Nephron progenitor cell (in vitro differentiated cells): ENCODE measurements at places on chromosomes 1 and 21.

- no peaks in the 10 kb centered on the region for H3K36me3 ChIP-seq
- peaks cover 76% of the 10 kb centered on the region for H3K27me3 ChIP-seq
- H3K4me1 ChIP-seq = peaks cover 26% of the 10 kb centered on the region
- DNase-seq = no peak
- H3K27ac ChIP-seq = no peak overlapping the region
Observed at GRCh38 chr1:205020466-205020865, 22.5 kb upstream of the CNTN2 start.

DNA sequence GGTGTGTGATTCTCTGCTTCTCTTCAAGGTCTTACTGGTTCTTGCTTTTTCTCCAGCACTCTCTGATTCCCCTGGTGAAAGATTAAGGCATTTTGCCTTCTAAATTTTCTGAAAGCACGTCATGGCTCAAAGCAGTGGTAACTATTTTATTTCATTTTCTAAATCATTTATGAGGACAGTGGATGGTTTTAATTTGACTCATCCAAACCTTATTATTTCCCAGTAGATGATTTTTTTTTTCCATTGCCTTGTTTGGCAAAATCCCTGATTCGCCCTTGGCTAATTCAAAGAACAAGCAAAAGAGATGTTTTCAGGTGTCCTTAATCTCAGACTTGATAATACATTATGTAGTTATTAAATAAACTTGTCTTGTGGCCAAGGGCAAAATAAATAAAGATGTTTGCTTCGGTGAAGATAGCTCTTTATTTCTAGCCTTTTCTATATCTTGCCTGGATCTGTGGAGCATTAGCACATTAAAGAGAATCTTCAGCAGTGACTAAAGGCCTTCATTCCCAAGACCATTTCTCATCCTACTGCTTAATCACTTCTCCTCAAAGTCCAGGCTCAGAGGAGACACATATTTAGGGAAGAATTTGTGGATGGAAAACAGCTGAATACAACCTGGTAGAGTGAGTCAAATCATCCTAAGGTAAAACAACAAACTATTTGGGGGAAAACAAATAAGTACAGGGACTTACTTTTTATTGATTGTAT, 359.8 kb downstream of the DUSP10 start:
- no peak for DNase-seq
- H3K4me3 ChIP-seq = no peak overlapping the region
- peaks cover 4% of the 10 kb centered on the region for H3K27me3 ChIP-seq
- no peaks in the 10 kb centered on the region for H3K36me3 ChIP-seq

DNA sequence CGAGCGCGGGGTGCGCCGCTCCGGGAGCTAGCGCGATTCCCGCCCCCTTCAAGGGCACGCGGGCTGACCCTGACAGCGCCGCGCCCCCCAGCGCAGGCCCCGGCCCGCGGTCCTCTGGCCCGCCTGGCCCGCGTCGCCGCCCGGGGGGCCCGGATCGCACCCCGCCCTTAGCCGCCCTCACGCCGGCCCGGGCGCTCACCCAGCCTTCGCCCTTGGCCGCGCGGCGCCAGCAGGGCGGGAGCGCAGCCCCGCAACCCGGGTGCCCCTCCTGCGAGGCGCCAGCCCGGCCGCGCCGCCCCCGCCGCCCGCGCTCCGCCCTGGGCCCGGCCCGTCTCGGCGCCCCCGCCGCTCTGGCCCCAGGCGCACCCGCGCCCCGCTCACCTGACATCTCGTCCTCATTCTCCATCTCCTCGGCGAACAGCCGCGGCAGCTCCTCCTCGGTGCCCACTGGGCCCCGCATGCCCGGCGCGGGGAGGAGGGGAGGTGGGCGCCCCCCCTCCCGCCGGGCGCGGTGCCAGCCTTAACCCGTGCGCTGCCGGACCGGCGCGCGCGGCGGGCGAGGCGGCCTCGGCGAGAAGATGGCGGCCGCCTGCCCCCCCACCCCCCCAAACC, 451 bp downstream of the CHD5 start:
- H3K4me1 ChIP-seq = peaks cover 25% of the 10 kb centered on the region
- no peak overlapping the region for H3K4me3 ChIP-seq
- peaks cover 9% of the 10 kb centered on the region for H3K36me3 ChIP-seq
- peaks cover 45% of the 10 kb centered on the region for H3K27me3 ChIP-seq
- DNase-seq = no peak

GRCh38 chr1:193462629-193463320, 276.4 kb upstream of the B3GALT2 start:
- DNase-seq = no peak
- H3K27me3 ChIP-seq = no peaks in the 10 kb centered on the region
- H3K4me1 ChIP-seq = peaks cover 6% of the 10 kb centered on the region

GRCh38 chr21:44391345-44392091, 38.1 kb downstream of the TRPM2 start:
- DNase-seq = no peak
- H3K4me1 ChIP-seq = peaks cover 5% of the 10 kb centered on the region
- no peak overlapping the region for H3K4me3 ChIP-seq
- H3K36me3 ChIP-seq = no peaks in the 10 kb centered on the region

- no peak for DNase-seq
- H3K36me3 ChIP-seq = no peaks in the 10 kb centered on the region
- H3K27me3 ChIP-seq = peaks cover 5% of the 10 kb centered on the region
- no peak overlapping the region for H3K27ac ChIP-seq
- H3K4me3 ChIP-seq = no peak overlapping the region
Observed at GRCh38 chr1:91877574-91878208, 8.3 kb downstream of the TGFBR3 start.

DNA sequence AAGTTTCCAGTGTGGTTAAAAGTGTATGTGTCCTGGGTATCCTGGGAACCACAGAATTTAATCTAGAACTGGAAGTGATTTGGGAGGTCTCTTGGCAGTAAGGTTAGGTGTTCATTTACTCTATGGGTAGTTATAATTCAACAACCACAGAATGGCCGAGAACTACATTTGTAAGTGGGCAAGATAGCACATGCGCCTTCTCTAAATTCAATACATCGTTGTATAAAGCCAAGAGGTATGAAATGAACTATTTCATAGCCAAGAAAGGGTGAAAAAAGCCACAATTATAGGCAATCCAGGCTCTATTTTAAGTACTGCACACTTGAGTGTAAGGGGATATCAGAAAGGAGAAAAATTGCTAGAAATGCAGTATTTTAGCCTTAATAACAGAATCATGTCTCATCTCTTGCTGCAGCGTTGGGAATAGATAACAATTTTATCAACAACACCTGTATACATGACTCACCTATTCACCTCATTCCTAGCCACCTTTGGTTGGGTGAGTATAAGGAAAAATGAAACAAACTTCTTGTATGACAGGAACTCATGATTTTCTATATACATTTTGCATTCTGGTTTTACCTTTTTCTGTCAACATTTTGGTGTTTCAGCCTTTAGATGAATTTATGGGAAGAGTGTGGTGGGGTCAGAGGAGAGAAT, 4.5 kb downstream of the SDCCAG8 start:
- no peak for DNase-seq
- peaks cover 5% of the 10 kb centered on the region for H3K36me3 ChIP-seq
- no peaks in the 10 kb centered on the region for H3K27me3 ChIP-seq
- no peak overlapping the region for H3K27ac ChIP-seq
- no peak overlapping the region for H3K4me3 ChIP-seq

DNA sequence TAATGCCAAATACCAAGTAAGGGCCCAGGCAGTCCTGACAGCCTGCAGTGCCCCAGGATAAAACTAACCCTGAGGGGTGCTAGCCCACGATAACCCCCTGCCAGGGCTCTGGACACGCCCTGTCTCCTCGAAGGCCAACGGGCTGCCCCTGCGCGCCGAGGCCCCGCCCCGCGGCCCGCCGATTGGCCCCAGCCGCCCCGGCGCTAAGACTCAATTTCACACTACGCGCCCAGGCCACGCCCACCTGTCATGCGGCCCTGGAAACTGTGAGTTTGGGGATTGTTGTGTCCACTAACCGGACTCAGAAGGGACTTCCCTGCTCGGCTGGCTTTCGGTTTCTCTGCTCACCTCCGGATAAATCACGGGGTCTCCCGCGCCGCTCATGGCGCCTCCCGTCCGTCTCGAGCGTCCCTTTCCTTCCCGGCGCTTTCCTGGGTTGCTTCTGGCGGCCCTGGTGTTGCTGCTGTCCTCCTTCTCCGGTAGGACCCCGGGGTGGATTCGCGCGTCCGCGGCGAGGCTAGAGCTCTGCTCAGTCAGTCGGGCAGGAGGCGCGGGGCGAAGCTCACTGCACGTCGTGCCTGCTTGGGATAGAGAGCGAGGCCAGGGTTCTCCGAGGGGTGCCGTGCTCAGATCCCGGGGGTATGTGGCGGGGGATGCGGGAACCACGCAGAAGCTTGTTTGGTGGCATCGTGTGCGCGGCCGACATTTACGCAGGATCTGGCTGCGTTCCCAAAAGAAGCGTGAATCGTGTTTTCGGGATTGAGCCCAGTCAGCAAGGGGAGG, at the start of gene CR1L:
CR1L (plus strand) TSS at position 282 of the 783 bp plus-strand sequence; CDS start at position 383, 101 bp downstream.
- DNase-seq = no peak
- peaks cover 3% of the 10 kb centered on the region for H3K27me3 ChIP-seq
- H3K36me3 ChIP-seq = no peaks in the 10 kb centered on the region
- H3K4me3 ChIP-seq = no peak within 1 kb of the TSS

GRCh38 chr1:151535326-151536271, 4.5 kb upstream of the TUFT1 start:
- no peak for DNase-seq
- H3K36me3 ChIP-seq = no peaks in the 10 kb centered on the region
- peaks cover 3% of the 10 kb centered on the region for H3K27me3 ChIP-seq
- peaks cover 16% of the 10 kb centered on the region for H3K4me1 ChIP-seq
- H3K27ac ChIP-seq = no peak overlapping the region

GRCh38 chr1:200506471-200506870, 96.6 kb upstream of the ZNF281 start:
- H3K4me3 ChIP-seq = peak overlapping the region; percentile 51
- H3K27ac ChIP-seq = no peak overlapping the region
- peaks cover 38% of the 10 kb centered on the region for H3K4me1 ChIP-seq

DNA sequence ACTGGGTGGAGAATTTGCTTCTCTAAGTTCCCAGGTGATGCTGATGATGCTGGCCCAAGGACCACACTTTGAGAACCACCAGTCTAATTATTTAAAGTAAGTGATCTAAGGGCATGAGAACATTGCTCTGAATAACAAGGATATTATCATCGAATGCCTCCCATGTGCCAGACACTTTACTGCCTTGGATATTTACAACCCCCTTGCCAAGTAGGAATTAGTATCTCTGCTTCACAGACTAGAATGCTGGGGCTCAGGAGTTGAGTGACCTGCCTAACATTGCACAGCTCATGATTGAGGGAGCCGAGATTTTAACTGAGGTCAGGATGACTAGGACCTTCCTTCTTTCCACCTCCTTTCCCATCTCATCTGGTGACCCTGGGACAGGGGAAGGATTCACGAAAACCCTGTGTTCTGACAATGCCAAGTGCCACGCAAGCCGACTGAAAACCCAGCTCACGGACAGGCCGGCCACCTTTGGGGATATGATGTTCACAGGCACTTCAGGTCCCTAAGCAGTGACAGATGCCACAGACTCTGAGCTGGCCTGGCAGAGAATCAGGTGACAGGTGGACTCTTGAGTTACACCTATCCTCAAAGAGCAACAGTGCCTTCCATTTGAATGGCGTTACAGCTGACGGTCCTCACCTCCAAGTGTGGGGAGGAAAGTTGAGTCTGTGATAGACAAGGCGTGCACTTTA, 230.7 kb downstream of the TOMM20 start:
- peaks cover 16% of the 10 kb centered on the region for H3K27me3 ChIP-seq
- H3K4me1 ChIP-seq = peaks cover 65% of the 10 kb centered on the region
- H3K27ac ChIP-seq = peak overlapping the region; percentile 57
- no peak overlapping the region for H3K4me3 ChIP-seq
- no peak for DNase-seq

DNA sequence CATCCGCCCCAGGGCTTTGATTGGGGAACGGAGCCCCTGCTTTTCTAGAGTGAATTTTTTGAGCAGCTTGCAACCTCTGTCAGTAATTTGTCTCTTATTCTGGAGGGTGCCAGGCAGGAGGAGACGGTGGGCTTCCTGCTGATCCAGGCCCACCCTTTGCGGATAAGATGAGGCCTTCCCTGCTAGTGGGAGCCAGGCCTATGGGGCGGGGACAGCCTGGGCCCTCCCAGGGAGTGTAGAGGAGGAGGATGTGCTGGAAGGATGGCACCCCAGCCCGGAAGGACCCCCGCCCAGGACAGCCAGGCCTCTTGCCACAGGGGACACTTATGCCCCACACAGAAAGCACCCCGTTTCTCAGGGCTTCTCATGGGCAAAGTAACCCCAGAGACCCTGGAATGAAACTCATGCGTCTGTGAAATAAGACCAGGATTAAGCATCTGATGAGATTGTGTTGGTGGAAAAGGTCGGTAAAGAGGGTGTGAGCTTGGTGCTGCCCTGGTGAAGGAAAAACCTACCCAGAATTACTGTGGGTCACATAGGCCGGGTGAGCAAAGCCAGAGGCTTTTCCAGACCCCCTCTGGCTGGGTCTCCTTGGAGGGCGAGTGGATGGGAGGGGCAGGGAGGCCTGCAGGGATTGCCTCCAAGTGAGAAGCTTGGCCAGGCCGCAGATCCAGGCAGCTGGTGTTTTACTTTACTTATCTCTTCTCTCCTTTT, 118.7 kb downstream of the SIK1 start:
- no peaks in the 10 kb centered on the region for H3K36me3 ChIP-seq
- H3K27ac ChIP-seq = no peak overlapping the region
- no peak for DNase-seq
- H3K4me3 ChIP-seq = no peak overlapping the region
- peaks cover 56% of the 10 kb centered on the region for H3K4me1 ChIP-seq

GRCh38 chr1:12760256-12760795, 13.2 kb upstream of the PRAMEF12 start:
- H3K27me3 ChIP-seq = peaks cover 43% of the 10 kb centered on the region
- peak; percentile 20 for DNase-seq
- no peak overlapping the region for H3K4me3 ChIP-seq
- no peak overlapping the region for H3K27ac ChIP-seq
- H3K4me1 ChIP-seq = peaks cover 6% of the 10 kb centered on the region

DNA sequence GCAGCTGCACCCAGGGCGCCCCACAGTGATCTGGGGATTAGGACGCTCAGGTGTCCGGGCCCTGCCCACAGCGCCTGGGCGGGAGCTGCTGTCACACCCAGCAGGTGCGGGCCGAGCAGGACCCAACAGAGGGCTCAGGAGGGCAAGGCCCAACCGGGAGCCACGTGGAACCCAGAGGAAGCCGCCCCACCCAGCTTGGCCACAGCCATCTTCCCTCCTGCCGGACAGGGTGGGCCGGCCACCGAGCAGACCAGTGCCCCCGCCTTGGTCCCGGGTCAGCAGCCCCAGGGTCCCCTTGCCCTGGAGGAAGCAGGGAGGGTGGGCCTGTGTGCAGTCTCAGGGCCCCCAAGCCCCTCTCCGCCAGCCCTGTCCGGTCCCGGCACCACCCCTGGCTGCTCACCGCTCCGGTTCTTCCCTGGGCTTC, 6.3 kb upstream of the TTLL10 start:
- no peaks in the 10 kb centered on the region for H3K36me3 ChIP-seq
- DNase-seq = peak; percentile 11
- no peak overlapping the region for H3K4me3 ChIP-seq
- peaks cover 35% of the 10 kb centered on the region for H3K4me1 ChIP-seq
- H3K27ac ChIP-seq = no peak overlapping the region
- peaks cover 22% of the 10 kb centered on the region for H3K27me3 ChIP-seq

GRCh38 chr1:114231301-114231700, 77.6 kb upstream of the SYT6 start:
- no peak overlapping the region for H3K4me3 ChIP-seq
- DNase-seq = no peak
- no peaks in the 10 kb centered on the region for H3K27me3 ChIP-seq

GRCh38 chr21:45102391-45102932, 28.1 kb downstream of the ADARB1 start:
- H3K27ac ChIP-seq = no peak overlapping the region
- H3K36me3 ChIP-seq = no peaks in the 10 kb centered on the region
- H3K27me3 ChIP-seq = peaks cover 4% of the 10 kb centered on the region
